ENCODE measurements at places on chromosomes 13 and 19.
A peak's percentile ranks its signal among the peaks of the same experiment; 100 is the strongest.

DNA sequence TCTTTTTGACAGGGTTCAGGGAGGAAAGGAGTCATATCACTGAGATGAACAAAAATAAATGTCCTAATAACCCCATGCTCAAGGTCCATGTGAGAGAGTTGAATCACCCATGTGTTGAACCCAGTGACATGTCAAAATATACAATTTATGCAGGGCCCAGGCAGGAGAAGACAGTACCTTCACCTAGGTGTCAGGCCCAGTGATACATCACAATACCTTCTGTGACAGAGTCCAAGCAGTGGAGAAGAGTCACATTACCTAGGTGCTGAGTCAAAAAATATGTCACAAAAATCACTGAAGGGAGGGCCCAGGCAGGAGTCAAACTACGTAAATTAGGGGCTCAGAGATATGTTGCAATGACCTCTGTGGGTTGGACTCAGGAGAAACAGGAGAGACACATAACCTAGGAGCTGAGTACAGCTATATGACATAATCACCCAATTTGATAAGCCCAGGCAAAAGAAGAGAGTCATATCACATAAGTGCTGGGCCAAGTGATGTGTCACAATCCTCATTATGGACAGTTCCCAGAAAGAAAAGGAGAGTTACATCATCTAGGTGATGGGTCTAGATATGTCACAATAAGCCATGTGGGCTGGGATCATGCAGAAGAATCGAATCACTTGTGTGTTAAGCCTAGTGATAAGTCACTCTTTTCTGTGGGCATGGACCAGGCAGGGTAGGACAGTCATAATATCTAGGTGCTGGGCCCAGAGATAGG, 13.8 kb upstream of the ZNF724 start:
- DNase-seq: no peak

DNA sequence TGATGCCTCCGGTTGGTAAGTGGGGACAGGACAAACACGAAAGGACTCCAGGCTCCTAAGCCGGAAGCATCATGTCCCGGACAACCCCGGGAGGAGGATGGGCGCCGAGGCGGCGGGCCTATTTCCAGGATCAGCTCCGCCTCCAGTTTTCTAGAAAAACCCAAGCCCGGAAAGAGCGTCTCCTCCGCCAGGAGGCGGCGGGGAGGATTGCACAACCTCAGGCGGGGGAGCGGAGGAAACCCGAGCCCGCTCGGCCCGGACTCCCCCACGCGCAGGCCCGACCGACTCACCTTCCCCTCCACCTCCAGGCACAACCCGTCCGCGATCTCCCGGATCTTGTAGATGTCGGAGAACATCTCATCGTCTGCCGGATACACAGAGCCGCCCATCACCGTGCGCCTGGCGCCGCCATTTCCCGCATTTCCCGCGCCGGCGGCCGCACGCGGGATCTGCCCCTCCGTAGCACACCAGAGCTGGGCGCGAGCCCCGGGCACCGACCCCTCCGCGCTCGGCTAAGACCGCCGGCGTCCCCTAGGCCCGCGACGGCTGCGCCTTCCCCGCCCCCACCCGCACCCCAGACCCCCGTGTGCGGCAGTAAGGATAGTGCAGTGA, 455 bp downstream of the TPT1 start:
- DNase-seq: peak; percentile 94

DNA sequence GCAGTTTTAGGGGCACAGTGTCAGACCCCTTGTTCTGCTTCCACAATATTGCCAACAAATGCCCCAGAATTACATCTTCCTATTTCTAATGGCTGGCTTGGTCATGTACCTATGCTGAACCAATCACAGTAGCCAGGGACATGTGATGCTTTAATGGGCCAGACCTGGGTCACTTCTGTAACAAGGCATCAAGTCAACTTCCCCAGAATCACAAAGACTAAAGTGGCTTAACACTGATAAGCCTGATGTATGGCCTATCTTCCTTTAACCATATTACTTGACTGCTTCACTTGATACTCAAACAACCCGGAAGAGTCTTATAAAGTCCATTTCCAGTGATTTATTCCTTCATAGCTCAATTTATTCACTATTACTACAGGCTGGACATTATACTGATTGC, 19.6 kb downstream of the LNX2 start:
- DNase-seq: no peak

DNA sequence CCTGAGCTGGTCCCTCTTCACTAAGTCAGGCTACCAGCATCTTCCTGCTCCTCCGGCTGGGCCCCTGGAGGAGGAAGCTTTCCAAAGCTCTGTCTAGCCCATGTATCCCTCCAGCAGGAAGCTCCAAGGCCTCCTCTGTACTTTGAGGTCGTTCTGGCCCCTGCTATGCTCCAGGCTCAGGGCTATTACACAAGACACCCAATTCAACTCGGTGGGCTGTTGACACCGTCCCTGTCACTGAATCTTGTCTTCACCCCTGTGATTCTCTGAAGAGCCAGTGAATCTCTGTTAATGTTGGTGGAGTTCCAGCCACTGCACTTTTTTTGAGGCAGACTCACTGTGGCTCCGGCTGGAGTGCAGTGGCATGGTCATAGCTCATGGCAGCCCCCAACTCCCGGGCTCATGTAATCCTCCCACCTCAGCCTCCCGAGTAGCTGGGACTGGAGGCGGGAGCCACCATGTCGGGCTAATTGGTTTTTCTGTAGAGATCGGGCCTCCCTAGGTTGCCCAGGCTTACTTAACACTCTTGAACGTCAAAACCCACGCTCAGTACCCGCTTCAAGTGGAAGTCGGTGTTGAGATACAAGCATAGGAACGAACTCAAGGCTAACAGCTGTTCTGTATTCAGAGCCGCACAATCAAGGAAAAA, 512 bp upstream of the REX1BD start:
- DNase-seq: no peak

- peak; percentile 62 for DNase-seq
These were observed 4.1 kb upstream of the NANOS3 start for GRCh38 chr19:13872695-13873389.

- DNase-seq: peak; percentile 65
These were observed 18.0 kb downstream of the MBNL2 start for GRCh38 chr13:97239943-97240787.

DNA sequence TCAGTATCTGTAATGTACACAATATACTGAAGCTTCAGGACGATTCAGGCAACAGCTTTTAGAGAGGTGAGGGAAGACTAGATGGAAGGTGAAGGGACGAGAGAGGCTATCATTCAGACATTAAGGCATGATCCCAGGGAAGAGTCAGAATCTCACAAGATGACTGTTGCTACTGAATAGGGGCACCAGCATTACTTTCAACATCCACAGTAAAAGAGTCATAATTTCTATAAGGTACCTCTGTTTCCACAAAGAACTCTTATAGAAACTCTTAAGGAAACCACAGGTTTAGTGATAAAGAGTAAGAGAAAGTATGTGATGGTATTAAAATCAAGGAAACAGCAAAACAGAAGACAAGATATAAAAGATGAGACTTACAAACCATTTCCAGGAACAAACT, 23.0 kb downstream of the LCP1 start:
- DNase-seq: no peak

- DNase-seq: no peak
These were observed 57.5 kb downstream of the ERICH4 start for GRCh38 chr19:41500443-41500842.

GRCh38 chr19:33114312-33114711, 17.6 kb upstream of the WDR88 start:
- DNase-seq: no peak

DNA sequence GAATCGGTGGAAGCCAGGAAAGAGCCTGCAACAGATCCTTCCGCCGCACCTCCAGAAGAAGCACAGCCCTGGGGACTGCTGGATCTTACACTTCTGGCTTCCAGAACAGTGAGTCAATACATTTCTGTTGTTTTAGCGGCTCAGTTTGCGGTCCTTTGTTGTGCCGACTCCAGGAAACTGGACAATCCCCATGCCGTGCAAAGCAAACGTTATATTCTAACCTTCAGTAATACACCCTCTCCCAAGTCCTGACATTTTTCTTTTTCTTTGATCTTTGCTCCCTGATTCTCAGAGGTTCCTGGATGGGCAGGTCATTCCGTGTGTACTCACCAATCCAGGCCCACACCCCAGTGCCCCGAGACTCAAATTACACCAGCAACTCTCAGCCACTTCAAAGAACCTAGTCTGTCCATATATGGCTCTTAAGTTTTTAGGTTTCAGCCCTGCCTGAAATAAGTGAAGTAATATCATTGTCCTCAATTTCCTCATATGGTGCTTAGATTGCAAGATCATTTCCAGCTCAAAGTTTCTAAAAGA, 387.1 kb upstream of the SGCG start:
- DNase-seq: no peak

DNA sequence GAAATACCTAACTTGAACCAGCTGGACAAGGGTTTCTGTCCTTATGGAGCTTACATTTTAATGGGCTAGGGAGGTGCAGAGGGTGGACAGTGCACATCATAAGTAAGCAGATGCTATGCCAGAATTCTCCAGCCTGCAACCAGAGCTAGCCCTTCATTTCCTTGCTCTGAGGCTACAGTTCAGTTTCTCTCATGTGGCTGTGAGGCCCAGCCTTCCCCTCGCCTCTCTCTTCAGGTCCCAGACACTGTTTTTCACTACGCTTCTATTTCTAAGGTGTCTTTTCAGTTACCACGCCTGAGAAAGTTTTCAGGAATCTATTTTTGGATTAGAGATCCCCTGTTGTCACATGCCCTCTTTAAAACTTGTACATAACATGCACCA, 141.9 kb downstream of the PCCA start:
- peak; percentile 27 for DNase-seq

DNA sequence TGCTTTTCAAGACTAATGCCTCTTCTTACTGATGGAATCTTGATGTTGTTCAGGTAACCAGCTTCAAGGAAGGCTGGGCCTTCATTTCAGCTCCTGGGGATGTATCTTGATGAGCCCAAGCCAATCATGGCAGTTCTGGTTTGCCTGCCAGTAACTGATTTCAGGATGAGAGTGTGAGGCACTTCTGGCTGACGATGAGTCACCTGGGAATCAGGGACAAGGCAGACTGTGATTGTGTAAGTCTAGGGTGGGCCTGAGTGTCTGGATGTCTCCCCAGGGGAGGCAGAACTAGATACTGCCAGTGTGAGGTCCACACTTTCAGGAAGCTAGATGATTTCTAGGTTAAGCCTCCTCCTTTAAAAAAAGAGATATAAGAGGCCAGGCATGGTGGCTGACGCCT, 77.3 kb upstream of the KL start:
- DNase-seq: no peak

- DNase-seq: no peak
These were observed 25.9 kb downstream of the ARHGAP35 start for GRCh38 chr19:46886546-46887239.

DNA sequence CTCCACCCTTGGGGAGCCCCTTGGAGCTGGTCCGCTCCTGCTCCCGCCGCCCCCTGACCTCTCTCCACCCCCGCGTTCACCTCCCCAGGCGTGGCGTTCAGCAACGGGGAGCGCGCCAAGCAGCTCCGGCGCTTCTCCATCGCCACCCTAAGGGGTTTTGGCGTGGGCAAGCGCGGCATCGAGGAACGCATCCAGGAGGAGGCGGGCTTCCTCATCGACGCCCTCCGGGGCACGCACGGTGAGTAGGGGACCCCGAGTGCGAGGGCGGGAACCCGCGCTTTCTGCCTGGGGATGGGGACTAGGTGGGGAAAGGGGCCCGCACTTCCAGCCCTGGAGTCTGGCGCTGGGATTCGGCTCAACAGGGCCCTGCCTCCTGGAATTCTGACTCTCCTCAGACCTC, 1.7 kb downstream of the CYP2A13 start:
- no peak for DNase-seq

DNA sequence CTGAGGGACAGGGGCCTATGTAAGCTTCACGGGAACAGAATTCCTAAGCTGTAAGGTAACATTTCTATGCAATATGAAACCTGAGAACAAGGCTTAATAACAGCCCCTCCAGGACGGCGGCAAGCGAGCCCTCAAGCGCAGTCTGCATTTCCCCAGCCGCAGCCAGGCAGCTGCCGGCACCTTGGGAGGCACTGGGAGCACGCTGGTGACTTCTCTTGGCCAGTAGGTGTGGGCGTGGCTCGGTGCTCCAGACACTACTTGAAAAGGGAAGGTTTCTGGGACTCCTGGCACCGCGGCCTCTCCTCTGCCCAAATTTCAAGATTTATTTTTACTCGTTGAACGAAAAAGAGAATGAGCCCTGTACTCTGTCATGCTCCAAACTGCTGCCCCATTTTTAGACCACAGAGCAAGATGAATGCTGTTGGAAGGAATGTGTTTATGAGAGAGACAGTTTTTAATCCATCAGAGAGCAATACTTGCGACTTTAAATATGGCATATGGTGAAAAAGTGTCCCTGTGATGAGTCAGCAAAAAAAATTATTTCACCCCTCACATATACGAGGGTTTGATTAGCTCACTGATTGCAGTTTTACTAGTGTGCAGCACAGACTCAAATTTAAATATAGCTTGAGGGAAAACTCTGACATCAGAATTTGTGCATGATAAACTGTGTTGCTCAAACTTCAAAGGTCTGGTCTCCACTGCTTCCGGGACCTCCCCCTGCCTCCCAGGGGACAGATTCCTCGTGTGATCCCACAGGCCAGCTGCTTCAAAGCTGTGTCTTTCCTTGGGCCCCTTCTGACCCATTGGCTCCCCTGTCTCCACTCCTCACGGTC, 81.2 kb downstream of the COL4A2 start:
- DNase-seq: no peak

DNA sequence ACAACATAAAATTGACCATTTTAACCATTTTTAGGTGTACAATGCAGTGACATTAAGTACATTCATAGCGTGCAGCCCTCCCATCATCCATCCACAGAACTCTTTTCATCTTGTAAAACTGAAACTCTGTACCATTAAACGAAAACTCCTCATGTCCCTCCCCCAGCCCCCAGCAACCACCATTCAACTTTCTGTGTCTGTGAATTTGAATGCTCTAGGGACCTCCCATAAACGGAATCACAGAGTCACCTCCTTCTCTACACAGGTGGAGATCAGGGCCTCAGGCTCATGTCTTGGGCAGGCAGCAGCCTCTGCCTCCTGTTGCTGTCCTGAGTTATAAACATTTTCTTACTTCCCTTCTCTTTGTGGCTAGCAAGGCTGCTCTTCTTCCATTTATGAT, 7.3 kb upstream of the CCNE1 start:
- no peak for DNase-seq

- no peak for DNase-seq
These were observed 103.7 kb downstream of the RXFP2 start for GRCh38 chr13:31843044-31843443.

- no peak for DNase-seq
These were observed 972.0 kb upstream of the PCDH20 start for GRCh38 chr13:62387647-62388046.

GRCh38 chr13:112955271-112955937, 13.6 kb upstream of the MCF2L start:
- no peak for DNase-seq

- DNase-seq: no peak
These were observed 142.2 kb downstream of the SIPA1L3 start for GRCh38 chr19:38049105-38049649.

- no peak for DNase-seq
These were observed 10.9 kb downstream of the KLC3 start for GRCh38 chr19:45351401-45351952.

- DNase-seq: no peak
These were observed 88.0 kb downstream of the PCCA start for GRCh38 chr13:100176801-100177400.

- no peak for DNase-seq
These were observed 909 bp downstream of the CC2D1A start for GRCh38 chr19:13906910-13907309.

All from colonic mucosa (tissue), 4 donors.